ENCODE measurements at places on chromosomes 11 and 22.

DNA sequence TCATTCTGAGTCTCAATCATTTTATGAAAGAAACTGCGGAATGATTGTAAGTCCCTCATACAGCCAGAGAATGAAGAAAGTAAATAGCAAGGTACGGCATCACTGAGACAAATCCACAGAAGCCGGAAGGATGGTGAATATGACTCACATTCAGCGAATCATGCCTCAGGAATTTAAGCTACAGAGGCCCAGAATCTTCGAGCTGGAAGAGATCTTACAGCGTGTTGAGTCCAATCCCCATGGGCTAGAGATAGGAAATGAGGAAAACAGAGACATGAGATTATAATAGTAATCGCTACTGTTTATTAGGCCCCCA is 173.2 kb downstream of the KIF18A start:
- peak; percentile 72 for DNase-seq

DNA sequence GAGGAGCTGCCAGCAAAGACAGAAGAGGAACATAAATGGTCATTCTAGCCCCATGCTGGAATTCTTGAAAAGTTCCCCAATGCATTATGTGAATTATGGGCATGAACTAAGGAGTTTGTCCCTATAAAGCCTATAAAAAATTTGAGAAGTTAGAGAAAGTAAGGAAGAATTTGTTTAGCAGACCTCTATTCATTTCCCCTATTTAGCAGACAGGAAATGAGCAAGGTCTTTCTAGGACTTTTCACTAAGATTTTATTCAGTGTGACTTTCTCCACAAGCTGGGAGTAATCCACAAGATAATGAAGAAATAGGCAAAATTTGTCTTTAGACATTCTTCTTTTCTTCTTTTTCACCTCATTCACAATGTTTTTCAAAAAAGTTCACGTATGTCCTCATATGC is 20.0 kb downstream of the PRRG4 start:
- no peak for DNase-seq

GRCh38 chr11:116122697-116123472 is 618.7 kb upstream of the CADM1 start:
- DNase-seq, result no peak

- no peak for DNase-seq
Observed at GRCh38 chr11:14657841-14658240, 14.2 kb downstream of the PDE3B start.

- DNase-seq, result no peak
Observed at GRCh38 chr11:74755395-74755995, 6.8 kb downstream of the RNF169 start.

- no peak for DNase-seq
Observed at GRCh38 chr11:132444911-132445310, 1074.5 kb downstream of the NTM start.

DNA sequence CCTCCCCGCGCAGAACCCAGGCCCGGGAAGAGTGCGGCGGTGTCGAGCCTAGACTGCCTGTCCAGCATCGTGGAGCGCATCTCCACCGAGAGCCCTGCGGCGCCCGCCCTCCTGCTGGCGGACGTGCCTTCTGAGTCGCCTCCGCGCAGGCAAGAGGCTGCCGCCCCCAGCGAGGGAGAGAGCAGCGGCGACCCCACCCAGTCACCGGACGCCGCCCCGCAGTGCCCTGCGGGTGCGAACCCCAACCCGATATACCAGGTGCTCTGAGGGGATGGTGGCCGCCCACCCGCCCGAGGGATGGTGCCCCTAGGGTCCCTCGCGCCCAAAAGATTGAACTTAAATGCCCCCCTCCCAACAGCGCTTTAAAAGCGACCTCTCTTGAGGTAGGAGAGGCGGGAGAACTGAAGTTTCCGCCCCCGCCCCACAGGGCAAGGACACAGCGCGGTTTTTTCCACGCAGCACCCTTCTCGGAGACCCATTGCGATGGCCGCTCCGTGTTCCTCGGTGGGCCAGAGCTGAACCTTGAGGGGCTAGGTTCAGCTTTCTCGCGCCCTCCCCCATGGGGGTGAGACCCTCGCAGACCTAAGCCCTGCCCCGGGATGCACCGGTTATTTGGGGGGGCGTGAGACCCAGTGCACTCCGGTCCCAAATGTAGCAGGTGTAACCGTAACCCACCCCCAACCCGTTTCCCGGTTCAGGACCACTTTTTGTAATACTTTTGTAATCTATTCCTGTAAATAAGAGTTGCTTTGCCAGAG is 2.0 kb downstream of the MYOD1 start:
- no peak for DNase-seq

- no peak for DNase-seq
Observed at GRCh38 chr22:48953830-48954229, 873.8 kb downstream of the BRD1 start.

DNA sequence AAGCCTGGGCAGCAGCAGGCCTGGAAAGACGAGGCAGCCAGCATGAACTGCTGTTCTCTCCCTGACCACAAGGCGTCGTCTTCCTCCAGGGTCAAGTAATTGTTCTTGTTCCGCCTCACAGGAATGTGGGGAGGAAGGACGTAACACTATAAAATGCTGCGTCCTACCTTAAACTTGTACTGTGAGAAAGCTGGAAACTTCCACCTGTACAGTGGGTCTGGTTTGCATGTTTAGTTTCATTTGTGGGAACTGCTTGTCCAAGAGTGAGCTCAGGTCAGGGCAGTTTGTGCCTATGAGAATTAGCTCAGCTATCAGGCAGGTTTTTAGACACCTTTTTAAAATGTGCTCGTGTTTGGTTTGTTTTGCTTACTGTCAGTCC is 55.2 kb downstream of the PANX1 start:
- DNase-seq, result no peak

DNA sequence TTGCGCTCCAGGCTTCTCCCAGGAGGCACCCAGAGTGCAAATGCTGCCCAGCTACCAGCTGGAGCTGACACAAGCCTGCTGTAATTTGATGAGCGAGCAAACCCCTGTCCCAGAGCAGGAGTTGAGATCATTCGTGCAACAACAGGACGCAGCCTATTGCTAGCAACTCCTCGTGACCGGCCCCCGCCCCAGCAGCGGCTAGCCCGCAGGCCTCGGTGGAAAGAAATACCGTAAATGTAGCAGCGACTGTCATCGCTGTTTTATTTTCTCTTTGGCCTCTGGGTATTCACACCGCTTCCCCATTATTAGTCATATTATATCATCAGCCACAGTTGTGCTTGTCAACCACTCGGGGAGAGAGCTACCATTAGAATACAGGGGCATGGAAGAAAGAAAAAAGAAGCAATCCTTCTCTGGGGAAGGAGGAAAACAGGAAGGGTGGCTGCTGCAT is 59.2 kb upstream of the ATXN10 start:
- peak; percentile 91 for DNase-seq

- no peak for DNase-seq
Observed at GRCh38 chr11:116981266-116981885, 116.9 kb downstream of the SIK3 start.

GRCh38 chr11:94525546-94526324 is 13.5 kb downstream of the C11orf97 start:
- no peak for DNase-seq

DNA sequence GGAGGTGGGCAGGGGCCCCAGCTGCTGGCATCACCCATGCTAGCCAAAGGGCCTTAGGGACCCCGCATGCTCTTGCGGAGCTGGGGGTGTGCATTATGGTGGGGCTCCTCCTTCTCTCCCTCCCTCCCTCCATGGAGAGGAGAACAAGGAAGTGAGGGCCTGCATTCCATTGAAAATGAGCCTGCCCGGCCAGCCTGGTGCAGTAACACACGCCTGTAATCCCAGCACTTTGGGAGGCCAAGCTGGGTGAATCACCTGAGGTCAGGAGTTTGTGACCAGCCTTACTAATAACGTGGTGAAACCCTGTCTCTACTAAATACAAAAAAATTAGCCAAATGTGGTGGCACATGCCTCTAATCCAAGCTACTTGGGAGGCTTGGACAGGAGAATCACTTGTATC is 22.4 kb downstream of the SNAP29 start:
- DNase-seq, result no peak

- DNase-seq, result no peak
Observed at GRCh38 chr11:76316726-76317125, 64.2 kb downstream of the THAP12 start.

GRCh38 chr11:67449116-67449844 is 3.2 kb downstream of the GPR152 start:
- no peak for DNase-seq

GRCh38 chr11:937841-938261 is 12.2 kb downstream of the AP2A2 start:
- DNase-seq, result no peak

GRCh38 chr11:10930972-10931760 is 73.3 kb upstream of the ZBED5 start:
- DNase-seq, result peak; percentile 48

DNA sequence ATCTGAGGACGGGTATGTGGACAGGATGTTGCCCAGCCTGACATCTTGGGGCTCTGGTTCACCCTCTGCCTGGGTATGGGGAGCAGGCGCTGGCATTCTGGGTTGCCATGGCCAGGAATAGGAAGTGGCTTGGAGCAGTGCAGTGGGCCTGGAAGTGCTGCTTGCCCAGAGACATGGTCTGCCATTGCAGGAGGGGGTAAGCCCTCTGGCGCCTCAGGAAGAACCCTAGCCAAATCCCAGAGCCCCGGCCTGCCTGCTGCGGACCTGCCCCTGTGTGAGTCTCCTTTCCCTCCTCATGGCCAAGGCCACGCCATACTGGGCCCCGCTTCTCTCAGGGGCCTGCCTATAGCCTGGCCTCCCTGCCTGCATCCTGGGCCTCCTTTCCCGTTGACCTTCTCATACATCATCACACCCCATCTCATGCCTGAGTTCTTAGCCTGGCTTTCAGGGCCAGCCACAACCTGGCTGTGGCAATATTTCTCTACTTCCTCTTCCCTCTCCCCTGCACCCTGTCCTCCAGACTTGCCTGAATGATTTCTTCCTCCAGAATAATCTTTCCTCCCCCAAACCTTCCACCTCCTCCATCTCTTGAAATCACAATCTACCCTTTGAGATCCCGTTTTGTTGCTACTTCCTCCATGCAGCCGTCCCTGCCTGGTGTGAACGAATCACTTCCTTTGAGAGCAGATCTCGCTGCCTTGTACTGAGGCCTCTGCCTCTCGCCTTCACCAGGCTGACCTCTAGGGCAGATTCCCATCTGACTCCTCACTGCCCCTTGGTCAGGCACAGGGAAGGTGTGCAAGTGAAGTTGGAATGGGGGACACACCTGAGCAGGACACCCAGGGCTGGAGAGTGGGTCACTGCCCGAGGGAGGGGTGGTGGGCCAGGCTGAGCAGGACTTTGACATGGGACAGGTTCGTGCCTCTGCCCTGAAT is 5.2 kb downstream of the CAPN5 start:
- DNase-seq, result no peak

- no peak for DNase-seq
Observed at GRCh38 chr11:61680622-61681221, 531 bp downstream of the DAGLA start.

DNA sequence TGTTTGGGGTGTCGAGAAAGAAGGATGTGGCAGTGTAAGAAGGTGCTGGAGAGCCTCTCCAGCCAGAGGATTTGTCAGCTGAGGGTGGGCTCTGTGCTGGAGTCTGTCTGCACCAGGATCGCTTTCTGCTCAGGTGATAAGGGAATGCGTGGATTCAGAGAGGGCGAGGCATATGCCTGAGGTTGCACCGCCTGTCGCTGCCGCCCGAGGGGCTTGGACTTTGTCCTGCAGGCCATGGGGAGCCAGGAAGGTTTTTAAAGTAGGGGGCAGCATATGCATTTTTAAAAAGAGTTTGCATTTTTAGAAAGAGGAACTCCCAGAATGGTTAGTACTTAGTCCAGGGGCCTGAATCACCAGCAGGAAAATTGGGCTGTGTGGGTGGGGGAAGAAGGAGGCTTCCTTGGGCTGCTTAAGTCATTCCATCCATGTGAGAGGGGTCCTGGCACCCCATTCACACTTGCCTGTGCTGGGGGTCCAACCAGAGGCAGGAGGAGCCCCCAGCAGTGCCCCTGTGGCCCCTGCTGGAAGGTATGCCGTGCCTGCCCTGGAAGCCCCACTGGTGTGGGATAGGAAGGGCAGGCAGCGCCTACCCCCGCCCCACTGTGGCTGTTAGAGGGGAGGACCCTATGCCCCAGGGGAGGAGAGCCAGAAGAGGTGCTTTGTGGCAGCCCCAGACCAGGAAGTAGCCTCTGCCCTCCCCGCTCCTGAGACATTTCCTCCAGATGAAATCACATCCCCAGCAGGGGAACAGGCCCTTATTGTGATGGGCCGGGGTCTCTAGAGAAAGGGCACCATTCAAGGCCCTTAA is 35.8 kb upstream of the MYRF start:
- DNase-seq, result no peak

- no peak for DNase-seq
Observed at GRCh38 chr11:61866231-61866957, 25.0 kb downstream of the FADS3 start.

GRCh38 chr11:32215157-32215556 is 124.3 kb downstream of the RCN1 start:
- no peak for DNase-seq

GRCh38 chr11:117160826-117161225 is 16.7 kb downstream of the PAFAH1B2 start:
- DNase-seq, result no peak

DNA sequence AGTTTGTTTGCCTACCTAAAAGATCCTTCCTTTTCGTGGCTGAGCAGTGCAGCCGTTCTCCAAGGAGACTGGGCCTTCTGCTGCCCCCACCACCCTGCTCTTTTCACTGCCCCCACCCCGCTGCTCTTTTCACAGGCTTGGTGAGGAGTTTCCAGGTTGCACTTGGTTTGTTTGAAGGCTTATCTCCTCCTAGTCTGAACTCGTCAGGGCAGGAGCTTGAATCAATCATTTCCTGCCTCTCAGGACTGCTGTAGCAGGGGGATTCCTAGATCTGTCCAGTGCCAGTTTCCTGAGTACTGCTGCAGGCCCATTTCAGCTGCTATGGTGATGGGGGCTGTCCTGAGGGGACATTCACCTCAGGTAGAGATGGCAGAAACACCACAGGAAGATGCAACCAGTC is 10.0 kb downstream of the MED15 start:
- no peak for DNase-seq

DNA sequence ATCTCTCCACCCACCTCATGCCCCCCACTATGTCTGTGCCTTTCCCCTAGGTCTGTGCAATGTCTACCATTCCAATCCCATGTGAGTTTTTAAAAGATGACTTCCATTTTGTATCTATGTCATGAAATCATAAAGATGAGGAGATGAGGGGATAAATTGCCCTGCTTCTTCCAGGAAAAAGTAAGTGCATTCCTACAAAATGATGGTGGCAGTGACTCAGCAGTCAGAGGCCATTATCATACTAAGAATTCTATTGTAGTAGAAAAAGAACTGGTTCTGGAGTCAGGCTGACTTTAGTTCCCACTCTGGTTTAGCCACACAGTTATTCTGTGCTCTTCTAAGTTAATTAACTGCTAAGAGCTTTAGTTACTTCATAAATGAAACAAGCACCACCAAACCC is 89.6 kb upstream of the API5 start:
- no peak for DNase-seq

- DNase-seq, result peak; percentile 70
Observed at GRCh38 chr22:32723643-32724042, 77.9 kb upstream of the TIMP3 start.

- no peak for DNase-seq
Observed at GRCh38 chr11:38411149-38411548, 1813.1 kb upstream of the RAG2 start.

GRCh38 chr11:50077526-50077925 is 44.9 kb downstream of the OR4C45 start:
- no peak for DNase-seq

GRCh38 chr22:48434156-48434867 is 1393.4 kb downstream of the BRD1 start:
- DNase-seq, result no peak

GRCh38 chr11:95989076-95989605 is 65.2 kb upstream of the MTMR2 start:
- DNase-seq, result no peak
